ENCODE measurements at places on chromosomes 12 and 14. TPM values are rescaled to one million over a fixed set of nuclear protein-coding genes. Genes with fewer than 3 reads are reported as not detected.

ZNF384 gene
- 30.8 TPM for total RNA-seq

RECQL gene
- 127 TPM for total RNA-seq

KRT83 gene
- total RNA-seq: not detected

CCDC38 gene
- not detected for total RNA-seq

RAPGEF3 gene
- total RNA-seq: 1.8 TPM

CHFR gene
- total RNA-seq: 23.8 TPM

ZNF385A gene
- total RNA-seq: 2.6 TPM

DNA sequence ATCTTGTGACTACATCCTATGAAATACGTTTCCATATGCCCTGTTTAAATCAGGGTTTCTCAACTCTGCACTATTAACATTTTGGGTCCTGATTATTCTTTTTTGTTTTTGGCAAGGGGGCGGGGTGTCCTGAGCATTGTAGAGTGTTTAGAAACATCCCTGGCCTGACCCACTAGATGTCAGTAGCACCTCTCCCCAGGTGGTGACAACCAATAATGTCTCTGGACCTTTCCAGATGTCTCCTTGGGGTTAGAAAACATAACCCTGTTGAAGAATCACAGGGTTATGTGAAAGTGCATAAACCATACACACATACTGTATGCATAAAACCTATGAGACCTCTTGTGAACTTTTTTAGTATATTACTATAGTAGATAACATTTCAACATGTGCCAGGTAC is 1.4 kb downstream of the ACAD10 start:
- peak; percentile 9 for DNase-seq

DNA sequence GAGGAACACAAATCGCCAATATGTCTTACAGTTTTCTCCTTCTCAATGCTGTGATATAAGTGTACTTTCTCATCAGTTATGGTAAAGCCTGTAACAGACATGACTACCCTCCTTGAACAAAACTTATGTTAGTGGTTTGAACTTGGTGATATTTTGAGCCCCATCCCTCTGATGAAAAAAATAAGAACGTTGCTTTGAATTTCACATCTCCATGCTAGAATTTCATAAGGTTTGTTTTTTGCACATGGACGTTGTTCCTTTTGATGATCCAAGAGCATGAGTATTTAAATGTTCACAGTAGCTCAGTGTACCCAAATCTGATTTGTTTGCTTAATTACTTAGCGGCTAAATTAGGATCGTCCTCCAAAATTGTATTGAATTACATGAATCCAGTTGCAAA is at the start of gene SLC15A5:
SLC15A5 (minus strand) TSS at position 101 of the 400 bp plus-strand sequence; CDS start at position 101, 0 bp downstream.
- DNase-seq: no peak

GRCh38 chr14:100842799-100843198 is 16.9 kb downstream of the MEG3 start:
- peak; percentile 59 for DNase-seq

DNA sequence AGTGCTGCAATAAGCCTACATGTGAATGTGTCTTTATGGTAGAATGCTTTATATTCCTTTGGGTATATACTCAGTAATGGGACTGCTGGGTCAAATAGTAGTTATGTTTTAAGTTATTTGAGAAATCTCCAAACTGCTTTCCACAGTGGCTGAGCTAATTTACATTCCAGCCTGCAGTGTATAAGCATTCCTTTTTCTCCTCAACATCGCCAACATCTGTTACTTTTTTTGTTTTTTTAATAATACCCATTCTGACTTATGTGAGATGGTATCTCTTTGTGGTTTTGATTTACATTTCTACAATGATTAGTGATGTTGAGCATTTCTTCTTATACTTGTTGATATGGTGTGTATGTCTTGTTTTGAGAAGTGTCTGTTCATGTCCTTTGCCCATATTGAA is 1186.2 kb downstream of the BCL11B start:
- no peak for DNase-seq

DNA sequence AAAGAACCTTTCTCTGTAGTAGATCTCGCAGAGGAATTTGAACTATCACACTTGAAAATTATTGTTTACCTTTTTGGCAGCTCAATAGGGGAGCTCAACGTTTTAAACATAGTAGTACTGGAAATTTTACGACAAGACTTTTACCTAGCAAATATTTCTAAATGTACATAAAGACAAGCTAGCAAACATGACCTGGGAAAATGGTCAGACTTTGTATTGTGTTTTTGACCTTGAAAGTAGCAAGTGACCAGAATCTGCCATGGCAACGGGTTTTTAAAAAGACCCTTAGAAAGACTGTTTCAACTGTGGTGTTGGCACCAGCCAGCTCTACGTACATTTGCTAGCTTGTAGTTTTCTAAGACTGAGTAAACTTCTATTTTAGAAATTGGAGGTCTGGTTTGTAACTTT is 20.2 kb upstream of the A2M start:
- DNase-seq: no peak

- no peak for DNase-seq
Observed at GRCh38 chr12:16399101-16399500, 51.7 kb downstream of the MGST1 start.

DNA sequence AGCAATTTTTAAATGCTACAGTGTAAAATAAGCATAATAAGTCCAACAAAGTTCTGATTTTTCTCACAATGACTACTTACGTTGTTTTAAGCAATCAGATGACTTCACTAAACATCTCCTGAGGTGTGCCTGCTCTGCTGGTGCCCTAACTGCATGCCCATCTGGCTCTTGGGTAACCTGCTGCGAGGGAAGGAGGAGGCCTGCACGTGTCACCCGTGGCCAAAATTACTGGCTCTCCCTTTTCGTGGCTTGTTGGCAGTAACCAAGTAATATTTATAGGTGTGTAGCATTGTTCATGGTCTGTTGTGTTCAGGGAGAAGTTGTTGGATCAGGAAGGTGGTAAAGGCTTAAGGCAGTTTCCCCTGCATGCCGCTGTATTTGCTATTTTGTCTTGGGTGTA is 6.3 kb upstream of the NFKBIA start:
- DNase-seq: no peak

DNA sequence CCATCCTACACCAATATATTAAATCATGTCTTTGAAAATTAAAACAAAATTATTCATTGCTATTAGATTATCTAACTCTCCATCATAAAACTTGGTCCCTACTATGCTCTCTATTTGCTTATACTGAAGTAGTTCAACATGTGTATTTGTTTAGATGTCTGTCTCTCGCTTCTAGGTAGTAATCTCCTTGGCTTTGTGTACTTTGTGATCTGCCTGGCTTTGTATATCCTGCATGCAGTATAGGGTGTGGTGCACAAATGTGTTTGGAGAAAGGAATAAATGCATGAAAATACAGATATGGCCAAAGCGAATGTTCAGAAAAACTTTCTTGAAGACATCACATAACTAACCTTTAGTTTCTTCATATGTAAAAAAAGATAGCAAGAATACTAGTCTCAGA is 246.6 kb upstream of the LRFN5 start:
- no peak for DNase-seq

GRCh38 chr14:42628602-42629001 is 1021.9 kb downstream of the LRFN5 start:
- no peak for DNase-seq

DNA sequence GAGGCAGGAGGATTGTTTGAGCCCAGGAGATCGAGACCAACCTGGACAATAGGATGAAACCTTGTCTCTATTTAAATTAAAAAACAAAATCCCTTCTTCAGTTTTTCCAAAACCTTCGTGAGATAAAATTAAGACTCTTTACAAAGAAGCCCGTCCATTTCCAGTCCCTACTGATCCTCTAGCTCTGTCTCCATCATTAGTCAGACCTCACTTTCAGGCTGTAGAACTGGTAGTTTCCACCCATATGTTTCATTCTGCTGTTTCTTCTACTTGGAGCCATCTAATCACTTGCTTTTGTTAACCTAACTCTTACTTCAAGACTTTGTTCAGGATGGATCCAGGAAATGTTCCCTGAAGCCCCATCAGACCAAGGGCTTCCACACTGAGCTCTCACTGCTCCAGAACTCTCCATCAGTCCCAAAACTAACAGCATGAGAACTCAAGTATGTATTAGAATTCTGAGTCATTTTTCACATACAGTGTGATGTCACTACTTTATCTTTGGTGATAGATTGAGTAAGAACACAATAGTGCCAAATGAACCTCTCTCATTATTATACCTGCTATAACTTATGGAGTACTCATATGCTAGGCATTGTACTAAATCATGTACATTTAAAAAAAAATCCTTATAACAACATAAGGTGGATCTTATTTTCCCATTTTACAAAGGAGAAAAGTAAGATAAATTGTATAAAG is 90.8 kb downstream of the PRICKLE1 start:
- DNase-seq: no peak

DNA sequence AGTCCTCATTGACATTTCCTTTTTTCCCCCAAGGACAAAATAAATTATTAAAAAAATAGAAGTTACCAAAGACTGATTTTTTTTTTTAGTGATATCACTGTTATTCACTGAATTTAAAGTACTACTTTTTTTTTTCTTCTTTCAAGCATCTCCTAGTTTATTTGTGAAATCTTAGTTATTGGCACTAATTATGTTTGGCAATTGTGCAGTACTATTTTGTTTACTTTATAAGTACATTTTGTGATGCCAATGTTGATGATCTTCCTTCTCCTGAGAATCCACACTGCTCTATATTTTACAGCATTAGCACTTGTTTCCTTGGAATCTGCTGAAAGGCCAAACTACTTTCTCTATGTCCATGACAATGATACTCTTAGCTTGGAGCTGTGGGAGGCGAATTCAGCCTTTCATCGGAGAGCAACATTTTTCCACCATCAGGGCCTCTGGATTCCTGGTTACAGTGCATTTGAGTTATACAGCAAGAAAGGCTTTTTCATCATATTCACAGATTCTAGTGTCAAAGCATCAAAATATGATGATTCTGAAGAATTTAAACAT is 123.8 kb upstream of the PTPRQ start:
- no peak for DNase-seq

GRCh38 chr14:60328583-60328982 is 79.6 kb downstream of the PPM1A start:
- DNase-seq: no peak

DNA sequence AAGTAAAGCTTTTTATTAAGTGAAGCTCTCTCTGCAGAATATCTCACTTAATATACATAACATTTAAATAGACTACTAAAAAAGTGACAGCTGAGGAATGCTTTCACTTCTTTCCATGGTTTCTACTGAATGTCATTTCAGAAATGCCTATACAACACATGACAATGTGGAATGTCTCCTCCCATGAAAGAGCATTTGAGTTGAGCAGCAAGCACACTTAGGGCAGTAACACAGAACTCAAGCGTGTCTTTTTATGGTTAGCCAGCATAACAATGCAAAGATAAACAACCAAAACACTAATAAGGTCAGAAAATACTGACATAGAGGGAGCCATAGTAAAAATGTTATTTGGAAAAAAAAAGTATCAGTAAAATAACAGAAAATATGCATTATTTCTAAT is 9.4 kb downstream of the PPP1R12A start:
- no peak for DNase-seq

DNA sequence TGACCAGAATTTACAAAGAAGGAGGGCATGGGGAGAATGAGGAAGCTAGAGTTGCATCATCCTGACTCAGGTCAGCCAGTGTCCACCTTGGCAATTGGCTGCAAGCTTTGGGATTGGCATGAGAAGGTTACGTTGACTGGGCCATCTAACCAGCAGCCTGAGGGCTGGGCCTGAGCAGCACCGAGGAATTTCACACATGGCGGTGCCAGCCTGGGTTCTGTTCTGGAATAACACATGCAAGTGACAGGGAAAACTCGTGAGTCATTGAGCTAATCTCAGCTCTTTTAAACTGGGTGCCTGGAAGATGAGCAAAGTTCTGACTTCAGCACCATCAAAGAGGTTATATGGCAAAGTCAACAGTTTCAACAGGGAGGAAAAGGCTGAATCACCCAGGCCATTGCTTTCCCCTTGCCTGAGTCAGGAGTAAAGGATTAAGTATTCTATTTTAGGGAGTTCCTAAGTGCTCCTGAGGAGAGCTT is 543.2 kb upstream of the TBX3 start:
- no peak for DNase-seq

DNA sequence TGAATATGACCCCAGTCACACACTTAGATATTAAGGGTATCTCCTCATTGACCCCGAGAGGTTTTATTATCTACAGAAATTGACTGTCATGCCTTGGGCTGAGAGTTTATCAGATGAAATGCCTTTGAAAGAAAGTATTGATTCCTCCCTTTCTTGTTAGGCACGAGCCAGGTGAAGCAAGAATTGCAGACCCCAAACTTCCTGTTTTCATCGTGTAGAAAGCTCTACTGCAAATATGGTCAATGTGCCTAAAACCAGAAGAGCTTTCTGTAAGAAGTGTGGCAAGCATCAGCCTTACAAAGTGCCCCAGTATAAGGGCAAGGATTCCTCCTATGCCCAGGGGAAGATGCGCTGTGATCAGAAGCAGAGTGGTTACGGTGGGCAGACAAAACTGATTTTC is 143.9 kb upstream of the FUT8 start:
- no peak for DNase-seq

GRCh38 chr12:88896958-88897357 is 316.7 kb upstream of the KITLG start:
- no peak for DNase-seq

Measured in LHCN-M2 (cell line).